ENCODE measurements at places on chromosomes 11 and 22.
A peak's percentile ranks its signal among the peaks of the same experiment; 100 is the strongest.

DNA sequence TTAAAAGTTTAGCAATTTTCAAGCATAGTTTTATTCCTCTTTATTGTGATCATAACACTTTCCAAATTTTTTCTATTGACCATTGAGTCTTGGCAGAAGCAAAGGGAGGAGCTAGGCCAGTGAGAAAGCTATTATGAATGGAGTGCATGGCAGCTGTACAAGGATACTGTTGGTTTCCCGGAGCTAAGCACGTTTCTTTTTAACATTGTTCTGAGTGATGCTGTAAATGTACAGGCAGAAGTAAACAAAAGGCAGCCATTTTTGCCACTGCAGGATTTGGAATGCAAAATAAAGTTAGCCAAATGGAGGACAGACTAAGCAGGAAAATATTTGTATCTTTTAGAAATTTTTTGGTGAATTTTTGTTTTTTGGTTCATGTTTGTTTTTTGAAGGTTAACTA is 16.2 kb downstream of the CBL start:
- peak; percentile 63 for DNase-seq

DNA sequence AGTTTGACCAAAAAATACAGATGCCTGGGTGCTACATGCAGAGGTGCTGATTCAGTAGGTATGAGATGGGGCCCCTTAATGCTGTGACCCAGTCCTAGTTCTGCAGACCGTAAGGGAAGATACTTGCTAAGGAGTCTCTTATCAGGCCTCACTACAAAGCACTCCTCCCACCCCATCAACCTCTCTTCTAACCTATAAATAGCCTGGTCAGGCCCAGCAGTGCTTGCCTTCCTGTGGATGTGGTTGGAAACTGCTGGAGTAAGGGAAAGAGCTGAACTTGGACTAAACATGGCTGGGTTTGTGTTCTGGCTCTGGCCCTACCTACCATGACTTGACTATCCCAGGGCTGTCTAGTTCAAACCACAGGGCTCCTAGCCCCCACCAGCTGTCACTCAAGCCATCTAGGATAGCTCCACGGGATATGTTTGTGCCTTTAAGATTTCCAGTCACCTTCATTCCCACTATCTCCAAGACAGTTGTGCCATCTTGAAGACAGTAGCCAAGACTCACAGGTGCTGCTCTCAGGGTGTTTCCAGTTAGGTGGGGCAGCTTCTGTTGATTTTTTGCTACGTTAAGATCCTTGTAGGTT is 9.5 kb upstream of the DKK3 start:
- no peak for DNase-seq

- peak; percentile 69 for DNase-seq
Measured at GRCh38 chr11:78564490-78565467, 9.9 kb downstream of the NARS2 start.

DNA sequence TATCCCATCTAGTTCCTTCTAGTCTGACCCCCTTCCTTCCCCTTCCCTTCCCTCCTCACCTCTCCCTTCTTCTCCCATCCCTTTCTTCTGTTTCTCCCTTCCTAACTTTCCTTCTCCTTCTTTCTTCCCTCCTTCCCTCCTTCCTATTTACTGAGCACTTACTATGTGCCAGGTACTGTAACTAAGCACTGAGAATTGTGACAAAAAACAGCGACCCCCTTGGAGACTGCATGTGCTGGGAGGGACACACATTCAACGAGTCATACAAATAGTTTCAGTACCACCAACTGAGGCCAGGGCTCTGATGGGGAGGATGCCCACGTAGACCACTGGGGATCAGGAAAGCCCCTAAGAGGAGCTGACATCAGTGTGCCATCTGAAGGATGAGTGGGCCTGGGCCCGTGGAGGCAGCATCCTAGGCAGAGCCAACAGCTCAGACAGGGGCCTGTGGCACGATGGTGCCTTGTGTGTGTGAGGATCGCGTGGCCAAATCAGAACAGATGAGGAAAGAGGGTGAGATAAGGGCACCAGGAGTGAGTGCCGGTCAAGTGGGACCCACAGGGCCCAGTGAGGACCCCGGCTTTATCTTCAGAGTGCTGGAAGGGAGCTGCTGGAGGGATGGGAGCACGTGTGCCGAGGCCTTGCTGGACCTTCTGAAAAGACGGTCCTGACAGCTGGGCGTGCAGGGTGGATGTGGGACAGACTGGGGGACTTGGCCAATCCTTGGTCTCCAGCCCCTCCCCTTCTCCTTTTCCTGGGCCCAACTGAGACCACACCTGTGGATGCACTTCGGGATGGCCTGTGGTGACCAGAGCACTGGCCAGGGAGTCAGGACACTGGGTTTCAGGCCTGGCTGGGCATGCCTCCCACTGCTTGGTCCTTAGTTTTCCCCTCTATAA is 38.4 kb upstream of the CRYBB3 start:
- DNase-seq = no peak

DNA sequence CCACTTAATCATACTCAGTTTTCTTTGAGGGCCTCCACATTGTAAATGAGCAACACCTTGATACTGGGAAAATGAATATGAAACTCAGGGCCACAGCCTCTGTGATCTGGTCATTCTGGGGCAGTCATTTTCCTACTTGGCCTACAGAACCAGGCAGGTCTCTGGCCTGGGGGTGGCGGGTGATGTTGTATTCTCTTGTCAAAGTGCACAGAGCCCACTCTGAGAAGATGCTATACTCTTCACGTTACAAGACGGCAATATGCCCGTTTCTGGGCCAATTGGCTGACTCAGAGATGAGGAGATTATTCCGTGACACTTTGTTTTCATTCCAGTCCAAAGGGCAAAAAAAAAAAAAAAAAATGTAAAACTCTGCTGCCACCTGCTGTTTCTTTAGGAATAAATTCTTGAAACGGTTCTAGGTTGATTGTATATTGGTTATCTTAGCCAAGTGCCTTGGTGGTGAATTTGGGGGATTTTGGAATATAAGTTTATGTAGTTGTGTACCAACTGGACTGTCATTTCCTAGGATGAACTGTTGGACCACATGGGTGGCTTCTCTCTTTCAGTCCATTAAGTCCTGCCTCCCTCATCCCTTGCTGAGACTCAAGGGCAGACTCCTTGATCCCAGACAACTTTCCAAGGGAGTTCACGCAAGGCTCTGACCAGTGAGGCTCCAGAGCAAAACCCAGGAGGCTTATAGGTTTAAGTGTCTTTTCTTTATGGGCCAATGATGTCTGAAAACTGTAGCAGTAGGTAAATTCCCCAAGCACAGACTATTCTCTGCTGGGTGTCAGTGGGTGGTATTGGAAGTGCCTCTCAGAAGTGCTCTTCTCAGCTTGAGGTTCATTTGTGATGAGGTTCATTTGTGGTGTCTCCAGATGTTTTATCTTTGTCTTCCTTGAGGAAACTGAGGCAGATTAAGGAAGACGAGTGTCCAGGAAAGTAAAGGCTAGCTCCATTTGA is 18.2 kb downstream of the ADM start:
- peak; percentile 88 for DNase-seq

DNA sequence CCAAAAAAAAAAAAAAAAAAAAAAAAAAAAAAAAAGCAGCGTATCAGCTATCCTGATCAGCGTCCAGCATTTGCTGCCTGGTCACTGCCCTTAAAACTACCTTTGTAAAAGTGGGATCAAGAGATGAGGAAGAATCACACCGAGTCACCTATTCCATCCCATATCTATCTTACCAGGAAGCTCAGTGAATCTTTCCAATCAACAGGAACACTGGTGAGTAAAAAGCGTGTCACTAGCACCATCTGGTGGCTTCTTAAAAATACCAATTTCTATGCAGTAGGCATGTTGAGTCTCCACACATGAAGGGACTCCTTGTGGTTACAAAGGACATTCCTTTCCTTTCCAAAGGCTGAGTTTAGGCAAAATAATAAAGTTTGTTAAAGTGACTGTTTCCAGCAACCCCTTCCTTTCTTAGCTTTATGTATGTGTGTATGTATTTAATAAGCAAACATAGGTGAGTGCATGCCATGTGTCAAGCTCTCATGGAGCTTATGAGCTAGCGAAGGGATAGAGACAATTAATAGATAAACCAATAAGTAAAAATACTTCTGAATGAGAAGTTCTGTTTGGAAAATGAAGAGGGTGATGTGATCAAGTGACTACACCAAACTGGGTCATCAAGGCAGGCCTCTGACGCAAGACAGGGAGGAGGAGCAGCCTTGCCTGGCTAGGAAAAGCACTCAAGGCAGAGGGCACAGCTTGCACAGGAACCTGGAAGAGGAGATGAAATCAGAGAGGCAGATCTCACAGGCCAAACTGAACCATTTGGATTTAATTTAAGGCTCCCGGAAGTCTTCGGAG is 13.9 kb upstream of the TP53AIP1 start:
- peak; percentile 79 for DNase-seq

DNA sequence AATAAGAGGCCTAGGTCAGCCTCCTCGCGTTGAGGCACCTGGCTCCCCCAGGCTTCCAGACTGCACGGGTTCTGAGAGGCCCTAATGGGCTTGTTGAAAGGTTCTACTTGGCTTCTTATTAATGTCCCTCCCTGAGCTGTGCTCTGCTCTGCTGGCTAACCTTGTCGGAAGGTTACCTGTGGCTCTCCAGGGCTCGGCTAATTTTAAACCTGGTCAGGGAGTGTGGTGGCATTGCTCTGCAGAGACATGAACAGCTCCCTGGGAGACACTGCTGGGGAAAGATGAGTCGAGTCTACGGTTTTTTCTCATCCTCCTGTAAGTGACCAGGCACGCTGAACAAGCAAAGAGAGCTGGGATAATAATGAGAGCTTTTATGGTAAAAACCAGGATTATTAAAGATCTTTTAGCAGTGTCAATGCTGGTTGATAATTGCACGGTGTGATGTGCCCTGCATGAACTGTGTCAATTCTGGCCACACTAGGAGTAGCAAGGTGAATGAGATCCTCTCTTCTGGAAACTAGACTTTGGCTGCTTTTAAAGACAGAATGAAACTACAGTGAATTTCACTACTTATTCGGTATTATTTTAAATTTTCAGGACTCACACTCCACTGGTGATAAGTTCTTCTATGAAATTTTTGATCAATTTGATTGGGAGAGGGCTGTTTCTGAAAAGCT is 70.7 kb downstream of the TEAD1 start:
- peak; percentile 59 for DNase-seq

GRCh38 chr22:27952091-27952490 is 33.0 kb upstream of the PITPNB start:
- DNase-seq = peak; percentile 6

DNA sequence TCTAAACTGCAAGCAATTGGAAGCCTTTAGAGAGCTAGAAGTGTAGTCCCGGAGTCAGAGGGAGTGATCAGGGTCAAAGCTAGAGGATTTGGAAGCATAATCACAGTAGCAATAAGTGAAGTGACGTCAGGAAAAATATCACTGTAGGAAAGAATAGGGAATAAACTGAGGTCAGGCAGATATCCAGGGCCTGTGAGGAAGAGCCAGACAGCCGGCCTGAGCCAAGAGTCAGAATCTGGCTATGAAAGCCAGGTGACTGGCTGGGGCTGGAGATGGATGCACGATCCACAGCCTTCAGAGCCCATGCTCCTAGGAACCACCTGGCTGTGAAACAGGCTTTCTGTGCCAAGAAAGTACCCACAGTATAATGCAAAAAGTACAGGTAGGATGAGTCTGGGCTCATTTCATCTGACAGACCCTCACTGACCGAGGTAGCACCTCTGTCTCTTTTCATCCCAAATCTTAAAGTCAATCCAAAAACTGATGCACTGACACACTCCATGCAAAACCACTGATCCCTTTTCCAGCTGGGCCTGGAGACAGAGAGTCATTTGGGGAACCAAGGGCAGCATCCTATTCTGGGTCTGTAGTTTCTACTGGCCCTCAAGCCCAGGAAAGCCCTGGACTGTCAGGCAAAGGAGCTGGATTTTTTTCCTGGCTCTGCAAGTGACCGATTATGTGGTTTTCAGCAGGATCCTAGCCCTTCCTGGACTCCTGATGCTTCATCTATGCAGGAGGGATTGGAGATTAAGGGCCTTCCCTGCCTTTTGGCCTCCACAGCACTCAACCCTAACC is 21.3 kb downstream of the TRIM66 start:
- DNase-seq = peak; percentile 70

GRCh38 chr11:107785401-107785800 is 73.2 kb downstream of the SLC35F2 start:
- DNase-seq = no peak

GRCh38 chr11:119899997-119900396 is 171.0 kb upstream of the NECTIN1 start:
- no peak for DNase-seq
